ENCODE measurements at places on chromosomes 6 and 20.

- no peak for DNase-seq
These were observed 20.0 kb downstream of the PRPF6 start for GRCh38 chr20:64000906-64001305.

DNA sequence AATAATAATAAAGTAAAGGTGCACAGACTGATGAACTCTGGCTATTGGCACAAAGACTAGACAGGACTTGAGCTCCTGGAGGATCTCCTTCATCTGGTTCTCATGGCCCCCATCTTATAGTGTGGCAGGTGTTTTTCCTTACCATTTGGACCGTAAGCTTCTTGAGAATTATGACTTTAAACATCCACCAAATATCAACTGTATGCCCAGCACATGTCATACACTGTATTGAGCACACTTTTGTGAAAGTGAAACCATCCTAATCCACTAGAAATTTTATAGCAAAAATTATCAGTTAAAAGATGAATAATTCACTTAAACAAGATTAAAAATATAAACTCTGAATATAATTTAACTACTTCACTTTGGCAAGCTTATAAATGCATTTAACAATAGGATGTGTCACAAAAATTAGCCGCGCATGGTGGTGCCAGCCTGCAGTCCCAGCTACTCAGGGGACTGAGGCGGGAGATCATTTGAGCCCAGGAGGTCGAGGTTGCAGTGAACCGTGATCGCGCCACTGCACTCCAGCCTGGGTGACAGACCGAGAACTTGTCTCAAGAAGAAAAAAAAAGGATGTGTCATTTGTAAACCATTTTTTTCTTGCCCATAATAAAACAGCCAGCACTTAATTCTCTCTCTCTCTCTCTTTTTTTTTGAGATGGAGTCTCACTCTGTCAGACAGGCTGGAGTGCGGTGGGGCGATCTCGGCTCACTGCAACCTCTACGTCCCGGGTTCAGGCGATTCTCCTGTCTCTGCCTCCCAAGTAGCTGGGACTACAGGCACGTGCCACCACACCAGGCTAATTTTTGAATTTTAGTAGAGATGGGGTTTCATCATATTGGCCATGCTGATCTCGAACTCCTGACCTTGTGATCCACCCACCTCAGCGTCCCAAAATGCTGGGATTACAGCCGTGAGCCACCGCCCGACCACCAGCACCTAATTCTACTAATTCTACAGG is 9.1 kb downstream of the HIVEP2 start:
- no peak for DNase-seq

- DNase-seq = no peak
These were observed 7.3 kb upstream of the CGA start for GRCh38 chr6:87102151-87102621.

- no peak for DNase-seq
These were observed 1015.1 kb downstream of the EPHA7 start for GRCh38 chr6:92404281-92404680.

- DNase-seq = no peak
These were observed 158.8 kb downstream of the JARID2 start for GRCh38 chr6:15404685-15404980.

GRCh38 chr20:64068386-64069208 is 5.6 kb downstream of the TCEA2 start:
- no peak for DNase-seq

- no peak for DNase-seq
These were observed 640 bp downstream of the LRRN4 start for GRCh38 chr20:6053064-6053775.

- no peak for DNase-seq
These were observed 85.3 kb upstream of the FYN start for GRCh38 chr6:111958534-111958933.

DNA sequence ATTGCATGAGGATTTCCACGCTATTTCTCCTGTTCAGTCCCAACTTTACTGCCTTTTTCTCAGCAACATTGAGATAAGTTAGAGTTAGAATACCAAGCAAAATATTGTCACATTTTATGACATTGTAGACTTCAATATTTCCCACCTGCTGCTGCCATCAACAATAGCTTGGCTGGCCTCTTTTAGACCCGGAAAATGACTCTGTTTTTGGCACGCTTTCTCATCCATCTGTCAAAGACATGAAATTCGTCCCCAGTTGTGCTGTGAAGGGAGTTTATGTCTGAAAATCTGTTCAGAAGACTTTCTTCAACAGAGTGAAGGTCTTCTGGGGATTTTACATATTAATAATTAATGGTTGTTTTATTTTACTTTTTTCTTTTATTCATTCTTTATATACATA is 857.3 kb downstream of the FRK start:
- no peak for DNase-seq

GRCh38 chr20:44609006-44609515 is 26.7 kb downstream of the PKIG start:
- no peak for DNase-seq

DNA sequence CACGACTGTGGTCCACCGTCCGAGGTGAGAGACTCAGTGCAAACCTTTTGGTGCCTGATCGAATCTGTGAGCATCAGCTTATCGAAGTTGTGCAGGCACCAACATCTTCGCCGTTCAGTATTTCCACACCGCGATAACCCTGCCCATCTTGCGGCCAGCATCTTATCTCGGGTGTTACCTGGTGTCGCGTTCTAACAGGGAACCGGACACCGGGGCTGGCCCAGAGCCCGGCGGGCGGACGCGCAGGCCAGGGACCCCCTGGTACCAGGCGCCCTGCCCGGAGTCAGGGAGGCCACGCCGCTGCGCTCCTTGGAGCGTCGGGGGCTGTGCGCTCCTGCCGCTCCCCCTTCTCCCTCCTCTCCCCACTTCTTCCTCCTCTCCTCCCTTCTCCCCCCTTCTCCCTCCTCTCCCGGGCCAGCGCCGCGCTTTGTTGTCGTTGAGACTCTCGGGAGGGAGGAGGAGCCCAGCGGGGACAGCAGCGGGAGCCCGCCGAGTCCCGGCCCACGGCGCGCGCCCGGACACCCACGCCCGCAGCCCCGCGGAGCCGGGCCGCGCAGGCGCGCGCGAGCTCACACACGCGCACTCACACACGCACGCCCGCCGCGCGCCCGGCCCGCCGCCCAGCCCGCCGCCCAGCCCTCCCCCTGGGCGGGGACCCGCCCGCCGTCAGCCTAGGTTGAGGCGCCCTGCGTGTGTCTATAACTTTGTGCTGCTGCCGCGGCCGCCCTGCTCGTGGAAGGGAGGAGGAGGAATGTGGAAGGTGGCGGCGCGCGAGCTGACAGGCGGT is 1.4 kb upstream of the FOXO3 start:
- peak; percentile 66 for DNase-seq

DNA sequence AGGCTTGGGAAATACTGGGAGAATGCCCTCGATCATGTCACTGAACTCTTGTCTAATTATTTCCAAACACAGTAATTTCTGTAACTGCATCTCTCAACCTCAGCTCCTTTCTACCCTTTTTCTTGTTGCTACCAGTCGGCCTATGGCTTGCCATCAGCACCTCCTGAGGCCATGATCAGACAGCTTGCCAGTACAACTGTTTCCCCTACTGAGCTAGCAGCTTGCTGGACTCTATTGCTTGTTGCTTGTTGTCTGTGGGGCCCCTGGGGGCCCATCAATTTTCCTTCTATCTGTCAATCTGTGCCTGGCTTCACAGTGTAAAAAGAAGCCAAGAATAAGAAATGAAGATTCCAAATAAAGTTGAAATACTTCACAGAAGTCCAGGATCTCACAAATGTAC is 123.9 kb downstream of the OPN5 start:
- no peak for DNase-seq
